ENCODE measurements at places on chromosomes 5 and 9.

DNA sequence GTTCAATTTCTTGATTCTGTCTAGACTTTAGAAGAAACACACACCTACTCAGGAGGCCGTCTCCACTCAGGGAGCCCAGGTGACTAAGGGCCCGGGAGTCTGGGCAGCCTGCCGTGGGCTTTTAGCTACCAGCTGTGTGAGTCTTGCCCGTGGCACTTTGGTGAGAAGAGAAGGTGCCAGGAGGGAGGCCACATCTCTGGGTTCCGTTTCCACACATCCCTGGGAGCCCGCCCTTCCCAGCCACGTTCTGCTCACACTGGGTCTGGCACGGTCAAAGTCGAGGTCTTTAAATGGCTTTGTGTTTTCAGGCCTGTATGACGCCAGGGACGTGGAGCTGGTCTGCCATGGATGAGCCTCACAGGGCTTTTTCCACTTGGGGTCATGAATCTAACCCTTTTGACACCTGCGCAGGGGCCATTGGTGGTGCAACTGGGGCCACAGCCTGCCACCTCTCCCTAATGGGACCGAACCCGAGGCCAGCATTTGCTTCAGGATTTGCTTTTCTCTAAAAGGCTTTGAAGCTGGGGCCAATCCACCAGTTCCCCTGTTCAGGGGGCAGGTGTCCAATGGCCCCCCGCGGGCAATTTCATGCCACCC lies 17.2 kb upstream of the FCN2 start:
- DNase-seq: no peak

DNA sequence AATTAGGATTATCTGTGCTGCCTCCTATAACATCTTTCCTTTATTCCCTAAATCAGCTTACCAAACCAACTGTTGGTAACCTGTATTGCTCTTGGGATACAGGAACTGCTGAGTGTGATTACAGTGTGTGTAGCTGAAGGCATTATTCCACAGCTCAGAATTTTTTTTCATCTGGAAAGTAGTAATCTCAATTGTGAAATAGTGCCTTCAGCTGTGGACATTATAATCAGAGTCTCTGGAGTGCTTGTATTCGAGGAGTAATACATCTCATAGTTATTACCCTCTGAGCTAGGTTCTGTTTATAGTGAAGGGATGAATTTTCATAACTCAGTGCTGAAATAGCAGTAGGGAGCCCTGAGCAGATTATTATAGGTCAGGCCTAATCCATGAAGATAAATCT lies 199.5 kb downstream of the MAST4 start:
- DNase-seq: no peak

DNA sequence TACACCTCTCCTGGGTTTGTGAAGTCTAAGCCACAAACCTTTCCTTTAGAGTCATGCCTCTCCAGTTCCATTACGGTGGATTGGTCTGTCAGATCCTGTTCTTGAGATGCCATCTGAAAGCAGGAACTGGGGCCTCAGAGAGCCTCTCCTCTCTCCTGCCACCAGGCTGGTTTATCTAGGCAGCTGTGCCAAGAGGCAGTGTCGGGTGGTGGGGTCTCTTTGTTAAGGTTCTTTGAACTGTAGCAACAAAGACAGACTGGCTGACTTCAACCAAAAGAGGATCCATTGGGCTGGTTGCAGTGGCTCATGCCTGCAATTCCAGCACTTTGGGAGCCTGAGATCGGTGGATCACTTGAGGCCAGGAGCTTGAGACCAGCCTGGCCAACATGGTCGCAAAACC lies 66.0 kb upstream of the ANGPTL2 start:
- no peak for DNase-seq

DNA sequence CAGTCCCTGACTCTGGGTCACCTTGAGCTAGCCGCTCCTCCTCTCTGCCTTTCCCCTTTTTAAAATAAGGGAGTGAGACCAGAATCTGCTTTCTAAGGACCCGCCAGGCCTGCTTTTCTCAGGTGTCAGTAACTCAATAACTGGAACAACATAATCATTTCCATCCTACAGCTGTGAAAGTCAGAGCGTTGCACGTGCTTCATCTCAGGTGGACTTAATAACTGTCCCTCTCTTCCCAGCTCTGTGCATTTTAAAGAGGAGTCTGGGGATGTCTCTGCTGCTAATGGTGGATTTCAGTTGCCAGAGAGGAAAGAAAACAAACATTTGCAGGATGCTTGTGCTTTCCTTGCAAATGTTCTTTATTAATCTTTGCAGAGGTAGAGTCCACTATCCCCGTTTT lies 93.7 kb downstream of the PCDH1 start:
- DNase-seq: no peak

DNA sequence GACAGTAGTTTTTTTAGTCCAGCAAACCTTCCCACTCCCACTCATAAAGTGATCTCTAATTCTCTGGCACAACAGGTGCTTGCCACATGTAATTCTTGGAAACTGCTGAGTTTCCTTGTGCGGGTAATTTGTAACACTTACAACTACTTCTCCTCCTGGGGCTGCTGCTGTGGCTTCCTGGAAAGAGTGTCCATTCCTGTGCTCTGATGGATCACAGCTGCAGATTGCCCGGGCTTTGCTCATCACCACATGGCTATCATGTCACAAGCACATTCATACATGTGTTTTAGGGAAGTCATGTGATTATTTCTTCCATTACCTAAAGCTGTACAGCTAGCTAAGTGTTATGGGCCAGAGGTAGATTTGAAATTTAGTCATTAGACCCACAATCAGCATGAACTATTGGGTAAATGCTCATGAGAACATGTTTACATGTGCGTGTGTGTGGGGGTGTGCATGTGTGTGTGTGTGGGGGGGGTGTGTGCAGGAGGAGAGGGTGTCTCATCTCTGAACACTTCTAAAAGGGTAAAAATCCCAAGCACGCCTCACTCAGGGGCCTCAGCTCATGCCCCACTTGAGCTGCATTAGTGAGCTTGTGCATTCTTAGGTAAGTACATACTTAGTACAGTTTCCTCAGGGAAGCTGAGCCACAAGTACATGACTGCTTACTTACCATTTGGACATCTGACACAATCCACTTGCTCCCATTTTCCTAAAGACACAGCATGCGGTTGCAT lies 118.1 kb upstream of the CCDC112 start:
- DNase-seq: no peak

DNA sequence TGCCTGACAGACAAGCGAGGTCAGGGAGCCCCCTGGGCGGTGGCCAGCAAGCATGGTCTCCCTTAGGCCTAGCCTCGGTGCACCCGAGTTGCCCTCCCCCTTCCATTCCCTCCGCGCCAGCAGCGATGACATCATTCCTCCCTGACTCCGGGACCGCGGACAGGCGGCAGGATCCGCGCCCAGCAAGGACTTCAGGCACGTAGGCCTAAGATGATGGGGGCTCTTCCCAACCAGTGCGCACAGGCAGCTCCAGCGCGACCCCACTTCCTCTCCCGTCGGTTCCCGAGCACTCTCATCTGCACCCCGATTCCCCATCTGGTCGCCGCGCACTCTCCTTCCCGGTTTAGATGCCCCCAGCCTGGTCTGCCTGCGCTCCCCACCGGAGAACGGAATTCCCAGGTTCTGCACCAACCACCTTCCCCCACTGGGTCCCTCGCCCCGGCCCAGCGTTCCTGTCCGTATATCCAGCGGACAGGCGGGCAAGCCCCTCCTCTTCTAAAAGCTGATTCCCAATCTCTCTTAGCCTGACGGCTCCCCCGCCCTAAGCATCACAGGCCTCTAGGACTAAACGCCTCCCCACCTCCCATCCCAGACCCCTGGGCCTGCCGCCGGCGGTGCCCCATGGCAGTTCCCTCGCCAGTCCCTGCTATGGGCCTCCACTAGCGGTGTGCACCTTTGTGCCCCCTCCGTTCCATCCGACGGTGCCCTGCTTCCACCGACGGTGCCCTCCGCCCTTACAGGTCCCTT lies 931 bp downstream of the FAM219A start:
- DNase-seq: peak; percentile 35

DNA sequence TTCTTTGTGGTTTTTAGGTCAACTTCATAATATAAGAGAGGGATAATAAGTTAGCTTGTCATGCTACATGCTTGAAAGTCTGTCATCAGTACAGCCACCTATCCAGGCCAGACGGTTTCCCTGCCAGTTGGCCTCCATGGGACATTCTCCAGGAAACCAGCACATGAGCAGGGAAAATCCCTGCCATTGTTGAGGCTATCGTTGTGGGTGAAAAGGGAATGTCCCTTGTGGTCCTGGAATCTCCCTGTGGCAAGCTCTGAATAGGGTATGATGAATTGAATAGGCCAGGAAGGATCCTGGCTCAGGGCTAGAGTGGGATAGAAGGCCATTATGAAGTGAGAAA lies 12.3 kb downstream of the F2RL1 start:
- DNase-seq: no peak

- no peak for DNase-seq
Measured at GRCh38 chr5:9919306-9920030, 289.3 kb upstream of the TAS2R1 start.

- peak; percentile 10 for DNase-seq
Measured at GRCh38 chr5:43191740-43192557, at the start of gene NIM1K. TSS of gene NIM1K (plus strand) at chr5:43192225. CDS start at chr5:43245776, 53,551 bp downstream.

GRCh38 chr9:82148901-82149461 lies 160.4 kb downstream of the SPATA31D1 start:
- peak; percentile 51 for DNase-seq

DNA sequence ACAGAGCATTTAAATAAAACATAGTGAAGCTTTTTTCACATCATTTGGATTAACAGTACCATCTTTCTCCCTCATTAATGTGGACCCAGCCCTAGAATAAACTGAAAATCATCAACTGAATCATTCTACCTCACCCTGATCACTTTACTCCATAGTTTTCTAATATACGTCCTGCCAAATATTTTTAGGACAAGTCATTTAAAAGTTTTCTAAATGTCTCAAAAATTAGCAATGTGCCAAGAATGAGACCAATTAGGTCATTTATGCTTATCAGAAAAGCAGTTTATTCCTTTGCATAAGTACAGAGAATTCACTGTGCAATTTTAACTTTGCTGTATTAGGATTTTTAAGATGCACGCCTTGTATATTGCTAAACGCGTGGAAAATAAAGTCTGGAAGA lies 284.4 kb downstream of the PIK3R1 start:
- no peak for DNase-seq

DNA sequence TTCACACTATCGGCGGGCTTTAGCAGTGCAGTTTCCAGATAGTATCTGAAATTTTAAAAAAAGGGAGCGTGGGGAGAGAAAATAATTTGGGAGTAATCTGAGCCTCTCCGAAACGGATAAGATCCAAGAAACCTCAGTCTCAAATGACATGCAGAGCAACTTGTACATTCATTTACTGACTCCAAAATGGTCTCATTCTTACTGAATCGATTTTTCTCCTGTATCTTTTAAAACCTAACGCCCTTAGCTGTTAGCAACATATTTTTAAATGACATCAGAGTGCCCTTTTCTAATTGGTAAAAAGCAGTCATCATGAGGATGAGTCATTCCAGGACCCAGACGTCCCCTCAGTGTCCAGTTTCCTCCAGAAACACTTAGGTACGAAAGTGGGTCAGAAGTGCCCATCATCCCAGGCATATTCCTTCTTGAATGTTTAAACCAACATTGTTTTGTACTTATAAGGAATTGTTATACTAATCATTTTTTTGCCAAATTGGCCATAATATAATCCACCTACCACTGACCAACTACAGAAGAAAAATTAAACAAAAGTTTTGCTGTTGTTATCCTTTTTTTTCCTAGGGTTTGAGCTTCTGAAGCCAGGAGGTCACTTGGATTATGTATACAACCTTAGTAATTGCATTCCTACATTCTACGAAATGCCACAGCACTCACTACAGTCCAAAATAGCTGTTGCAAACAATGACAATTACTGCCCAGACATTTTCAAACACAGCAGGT lies 354.4 kb downstream of the ADAMTS6 start:
- DNase-seq: no peak

GRCh38 chr9:130616451-130616850 lies 37.1 kb downstream of the FUBP3 start:
- DNase-seq: no peak

Measured in NCI-H1694 (cell line).